ENCODE measurements at places on chromosomes 1 and 21.

DNA sequence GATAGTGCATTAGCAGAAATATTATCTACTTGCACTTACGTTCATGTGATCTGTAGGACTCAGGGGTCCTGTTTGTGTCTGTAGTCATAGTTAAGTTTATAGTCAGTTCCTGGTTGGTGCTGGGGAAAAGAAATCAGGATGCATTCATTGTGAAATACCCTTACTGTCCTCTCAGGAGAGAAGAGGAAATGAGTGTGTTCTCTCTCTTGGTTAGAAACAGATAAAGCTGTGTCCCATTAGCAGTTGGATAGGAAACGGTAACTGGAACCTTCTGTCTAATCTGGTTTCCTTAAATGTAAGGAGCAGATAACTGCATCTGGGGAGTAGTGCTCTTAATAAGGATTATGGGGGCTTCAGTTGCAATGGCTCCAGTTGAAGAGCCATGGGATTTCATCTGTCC is 8.9 kb downstream of the SDCCAG8 start:
- peak; percentile 90 for DNase-seq

DNA sequence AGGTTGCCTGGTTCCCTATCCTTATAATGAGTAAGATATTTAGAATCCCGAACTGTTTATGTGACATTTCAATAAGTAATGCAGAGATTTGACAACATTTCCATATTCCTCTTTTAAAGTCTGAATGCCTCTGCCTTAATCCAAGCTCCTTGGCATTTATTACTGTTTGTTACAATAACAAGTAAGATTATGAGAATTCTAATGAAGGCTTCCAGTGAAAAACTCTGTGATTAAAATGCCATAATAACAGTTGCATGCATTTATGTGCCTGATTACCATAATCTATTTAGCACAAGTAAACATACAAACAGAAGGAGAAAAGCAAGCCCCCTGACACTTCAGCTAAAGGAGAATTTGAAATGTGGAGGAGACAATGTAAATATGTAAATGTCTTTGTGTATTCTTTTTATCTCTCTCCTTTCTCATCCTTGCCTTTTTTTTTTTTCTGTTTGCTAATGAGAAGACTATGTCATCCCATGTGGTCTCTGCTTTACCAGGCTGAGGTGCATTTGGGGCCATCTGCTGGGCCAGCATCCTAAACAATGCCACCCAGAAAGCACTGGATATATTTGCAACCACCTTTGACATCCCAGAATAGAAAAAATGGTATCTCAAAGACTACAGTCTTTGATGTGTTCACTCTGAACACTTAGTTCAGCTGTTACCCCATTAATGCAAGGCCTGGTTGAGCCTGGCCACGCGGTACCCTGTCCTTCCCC is 17.2 kb upstream of the OLIG2 start:
- DNase-seq: no peak

DNA sequence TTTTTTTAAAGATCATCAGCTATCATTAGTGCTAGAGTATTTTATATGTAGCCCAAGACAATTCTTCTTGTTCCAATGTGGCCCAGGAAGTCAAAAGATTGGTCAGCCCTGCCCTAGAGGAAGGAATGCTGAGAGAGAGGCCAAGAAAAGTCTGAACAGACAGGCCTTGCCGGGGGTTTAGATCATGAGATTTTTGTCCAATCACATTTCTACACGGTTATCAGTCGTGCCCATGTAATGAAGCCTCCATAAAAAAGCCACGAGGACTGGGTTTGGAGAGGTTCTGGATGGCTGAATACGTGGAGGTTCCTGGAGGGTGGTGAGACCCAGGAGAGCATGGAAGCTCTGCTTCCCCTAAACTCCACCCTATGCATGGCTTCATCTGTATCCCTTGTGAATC is 24.3 kb upstream of the ENO1 start:
- no peak for DNase-seq

GRCh38 chr1:246569248-246570238 is 3.3 kb downstream of the CNST start:
- no peak for DNase-seq

GRCh38 chr1:23854568-23854967 is 13.5 kb downstream of the FUCA1 start:
- no peak for DNase-seq

- no peak for DNase-seq
Measured at GRCh38 chr1:211641942-211642341, 33.5 kb downstream of the NEK2 start.

- peak; percentile 38 for DNase-seq
Measured at GRCh38 chr1:59743324-59744091, 71.2 kb upstream of the HOOK1 start.

DNA sequence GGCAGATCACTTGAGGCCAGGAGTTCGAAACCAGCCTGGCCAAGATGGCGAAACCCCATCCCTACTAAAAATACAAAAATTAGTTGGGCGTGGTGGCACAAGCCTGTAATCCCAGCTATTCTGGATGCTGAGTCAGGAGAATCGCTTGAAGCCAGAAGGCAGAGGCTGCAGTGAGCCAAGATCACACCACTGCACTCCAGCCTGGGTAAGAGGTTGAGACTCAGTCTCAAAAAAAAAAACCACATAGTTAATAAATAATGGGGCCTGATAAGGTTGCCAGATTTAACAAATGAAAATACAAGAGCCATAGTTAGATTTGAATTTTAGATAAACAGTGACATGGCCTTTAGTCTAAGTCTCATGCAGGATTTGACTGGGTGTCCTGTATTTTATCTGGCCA is 175.7 kb downstream of the ZZZ3 start:
- DNase-seq: no peak

DNA sequence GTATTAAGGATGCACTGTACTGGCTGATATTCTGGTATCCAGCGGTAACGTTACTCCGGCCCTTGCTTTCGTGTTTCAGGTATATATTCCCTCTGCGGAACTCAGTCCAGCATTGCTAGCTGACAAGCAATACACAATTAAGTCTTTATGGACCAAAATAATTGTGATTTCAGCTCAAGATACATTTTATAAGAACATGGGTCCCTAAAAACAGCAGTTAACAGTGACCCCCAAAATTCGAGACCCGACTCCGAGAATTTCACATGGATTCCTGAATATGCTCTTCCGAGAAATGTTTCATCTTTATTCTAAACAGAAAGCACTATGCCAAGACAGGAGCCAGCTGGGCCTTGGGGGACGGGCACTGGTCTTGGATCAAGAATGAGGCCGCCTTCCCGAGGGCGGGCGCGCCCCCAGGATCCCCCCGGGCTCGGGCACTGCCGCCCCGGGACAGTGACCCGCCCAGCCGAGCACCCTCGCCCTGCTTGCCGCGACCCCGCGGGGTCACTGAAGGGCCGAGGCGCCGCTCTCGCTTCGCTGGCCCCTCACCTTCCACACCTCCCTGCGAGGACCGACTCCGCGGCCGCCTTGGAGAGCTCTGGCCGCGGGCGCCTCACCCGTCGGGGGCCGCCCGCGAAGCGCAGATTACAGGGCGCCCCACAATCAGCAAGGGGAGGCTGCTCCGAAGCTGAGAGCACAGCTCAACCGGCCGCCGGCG is 610 bp downstream of the SCYL3 start:
- peak; percentile 17 for DNase-seq

DNA sequence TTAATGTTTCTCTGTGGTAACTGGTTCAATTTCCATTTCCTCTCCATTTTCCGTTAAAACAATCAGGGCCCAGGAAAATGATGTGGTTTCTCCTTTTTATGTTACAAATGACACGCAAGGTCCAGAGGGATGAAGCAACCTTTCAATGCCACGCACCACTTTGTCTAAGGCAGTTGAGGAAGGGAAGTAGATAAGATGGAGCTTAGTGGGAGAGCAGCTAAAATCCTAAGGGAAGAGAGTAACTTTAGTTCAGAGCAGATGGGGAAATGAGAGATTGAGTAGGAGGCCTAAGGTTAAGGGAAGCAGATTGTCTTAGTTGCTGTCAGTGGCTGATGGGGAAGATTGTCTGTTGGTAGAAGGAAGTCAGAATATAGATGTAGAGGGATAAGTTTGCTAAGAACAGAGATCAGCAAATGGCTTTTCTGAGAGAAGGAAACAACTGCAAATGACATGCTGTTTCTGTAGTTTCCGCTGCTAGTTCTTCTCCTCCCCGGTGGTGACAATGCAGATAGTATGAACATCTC is 660 bp downstream of the CD1C start:
- no peak for DNase-seq

- no peak for DNase-seq
Measured at GRCh38 chr1:209176866-209177430, 406.6 kb upstream of the CAMK1G start.

DNA sequence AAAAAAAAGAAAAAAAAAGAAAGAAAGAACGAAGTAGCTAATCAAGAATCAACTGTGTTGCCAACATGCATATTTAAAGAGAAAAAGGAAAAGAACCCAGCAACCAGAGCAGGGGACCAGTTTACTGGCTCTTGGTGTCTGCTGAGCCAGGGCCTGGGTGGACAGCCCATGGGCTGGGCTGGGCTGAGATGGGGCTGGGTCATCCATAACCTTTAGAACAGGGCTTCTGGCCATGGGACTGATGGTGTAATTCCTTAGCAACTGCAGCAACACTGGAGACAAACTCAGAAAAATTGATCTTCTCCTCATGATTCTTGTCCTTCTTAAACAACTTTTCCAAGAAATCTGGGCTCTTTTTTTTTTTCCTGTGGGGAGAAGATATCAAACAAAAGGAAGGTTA is 10.5 kb downstream of the S100A7A start:
- DNase-seq: no peak

DNA sequence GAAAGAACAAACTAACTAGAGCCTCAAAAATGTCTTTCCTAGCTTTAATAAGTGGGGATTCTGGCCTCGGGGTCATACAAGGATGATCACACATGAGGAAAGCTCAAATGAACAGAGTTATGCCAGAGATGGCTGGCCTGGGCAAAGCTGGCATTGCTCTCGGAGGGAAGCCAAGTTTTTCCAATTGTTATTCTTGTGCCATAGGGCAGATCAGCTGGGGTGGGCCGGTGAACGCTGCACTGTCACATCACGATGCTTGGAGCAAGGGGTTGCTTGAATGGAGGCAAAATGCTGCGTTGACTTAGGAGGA is 75.9 kb upstream of the LYST start:
- DNase-seq: no peak

GRCh38 chr1:154342836-154343472 is 17.6 kb downstream of the ATP8B2 start:
- no peak for DNase-seq

DNA sequence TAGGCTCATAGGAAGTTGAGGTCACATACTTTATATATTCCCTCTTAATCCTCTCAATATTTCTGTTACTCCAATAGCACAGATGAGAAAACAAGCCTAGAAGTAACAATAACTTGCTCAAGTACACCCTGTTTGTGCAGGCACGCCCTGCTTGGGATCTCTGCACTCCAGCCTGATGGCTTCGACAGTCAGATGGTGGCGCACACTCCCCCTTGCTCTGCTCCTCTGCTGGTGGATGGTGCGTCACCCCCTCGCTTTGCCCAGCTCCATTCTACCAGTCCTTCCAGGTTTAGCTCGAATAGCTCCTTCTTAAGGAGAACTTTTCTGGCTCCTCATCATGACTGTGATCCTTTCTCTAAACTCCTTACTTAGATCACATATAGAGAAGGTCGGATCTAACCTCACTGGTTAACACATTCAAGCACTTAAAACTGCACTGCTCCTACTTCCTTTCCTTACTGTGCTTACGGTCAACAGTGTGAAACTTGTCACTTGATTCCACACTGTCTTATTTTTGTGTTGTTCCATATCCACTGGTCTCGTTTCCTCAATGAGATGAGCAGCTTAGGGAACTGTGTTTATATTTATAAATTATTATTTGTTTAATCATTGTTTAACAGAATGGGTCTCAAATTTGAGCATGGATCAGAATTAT is 3.0 kb downstream of the TSPAN2 start:
- no peak for DNase-seq

DNA sequence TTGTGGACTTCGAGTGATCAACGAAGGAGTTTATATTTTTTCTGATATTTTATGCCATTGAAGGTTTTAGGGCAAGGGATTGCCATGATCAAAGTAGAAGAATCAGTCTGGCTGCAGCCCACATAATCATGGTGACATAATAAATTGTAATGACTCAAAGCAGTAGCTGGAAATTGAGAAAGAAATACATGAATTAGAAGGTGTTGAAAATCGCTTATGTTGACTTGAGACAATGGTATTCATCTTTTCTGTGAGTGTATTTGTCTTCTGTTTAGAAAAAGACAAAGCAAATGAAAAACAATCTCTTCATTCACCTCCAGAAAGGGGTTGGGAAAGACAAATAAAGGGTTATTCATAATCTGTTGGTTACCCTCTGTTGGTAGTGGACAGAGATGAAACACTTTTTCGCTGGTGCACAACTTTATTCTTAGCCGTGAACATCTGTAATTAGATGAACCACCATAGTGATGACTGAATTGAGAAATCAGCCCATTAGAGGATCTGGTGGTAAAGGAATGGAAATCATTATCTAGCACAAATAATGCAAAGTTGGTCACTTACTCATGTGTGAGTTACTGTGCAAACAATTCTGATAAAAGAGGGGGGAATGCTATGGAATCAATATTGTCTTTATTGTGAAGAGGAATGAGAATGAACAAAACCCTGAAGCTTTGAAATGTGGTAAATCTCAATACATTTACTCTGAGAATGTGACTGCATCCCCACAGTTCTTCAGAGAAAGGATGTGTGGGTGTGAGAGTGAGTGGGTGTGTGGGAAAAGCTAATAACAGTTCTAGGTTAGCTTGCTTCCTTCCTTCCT is 121.8 kb downstream of the NTNG1 start:
- DNase-seq: no peak

- DNase-seq: no peak
Measured at GRCh38 chr21:42959728-42960127, 14.6 kb upstream of the PKNOX1 start.

DNA sequence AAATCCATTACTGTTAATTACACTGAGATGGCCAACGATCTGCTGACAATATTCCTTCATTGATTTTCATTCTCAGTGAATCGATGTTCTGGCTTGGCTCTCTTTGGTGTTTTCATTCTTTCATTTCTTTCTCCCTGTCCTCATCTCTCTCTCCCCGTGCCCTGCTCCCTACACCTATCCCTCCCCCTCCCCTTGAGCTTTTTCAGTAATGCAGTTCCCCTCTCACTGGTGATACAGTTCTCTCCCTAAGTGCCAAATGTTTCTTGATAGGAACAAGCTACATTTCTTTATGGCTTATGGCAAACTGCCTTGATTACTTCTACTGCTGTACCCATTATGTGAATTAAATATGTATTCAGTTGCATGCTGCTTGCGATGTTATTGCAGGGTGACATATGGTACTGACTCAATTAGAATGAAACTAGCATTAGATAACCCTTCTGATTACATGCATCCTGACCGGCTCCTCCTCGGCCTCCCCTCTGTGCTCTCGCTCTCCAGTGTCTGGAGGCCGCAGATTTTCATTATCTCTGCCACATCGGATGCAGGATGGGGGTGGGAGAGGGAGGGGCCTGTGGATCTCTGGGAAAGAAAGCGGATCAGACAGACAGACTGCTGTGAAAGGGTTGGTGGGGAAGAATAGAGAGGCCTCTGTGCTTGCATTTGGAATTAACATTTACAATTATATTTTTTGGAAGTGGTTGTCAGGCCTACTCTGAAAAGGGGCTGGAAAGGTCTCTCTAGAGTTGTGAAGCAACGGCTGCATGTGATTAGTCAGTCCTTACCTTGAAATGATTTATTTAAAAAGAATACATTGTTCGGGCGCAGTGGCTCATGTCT is 130.9 kb downstream of the PBX1 start:
- no peak for DNase-seq

GRCh38 chr1:7572654-7573152 is 198.4 kb upstream of the VAMP3 start:
- no peak for DNase-seq

- DNase-seq: peak; percentile 86
Measured at GRCh38 chr1:155990005-155990739, 11.8 kb upstream of the ARHGEF2 start.

All from AML-193 (cell line).